Hematopoietic multipotent progenitor cell treated with erythropoietin and hydrocortisone succinate and interleukin-3 and kit ligand, for 8 days (in vitro differentiated cells): ENCODE measurements at places on chromosomes 1 and 21.
A peak's percentile ranks its signal among the peaks of the same experiment; 100 is the strongest.

GRCh38 chr1:117760069-117760468 is 154.2 kb downstream of the TENT5C start:
- no peak for DNase-seq

GRCh38 chr1:232149287-232150201 is 480.4 kb downstream of the SIPA1L2 start:
- no peak for DNase-seq

DNA sequence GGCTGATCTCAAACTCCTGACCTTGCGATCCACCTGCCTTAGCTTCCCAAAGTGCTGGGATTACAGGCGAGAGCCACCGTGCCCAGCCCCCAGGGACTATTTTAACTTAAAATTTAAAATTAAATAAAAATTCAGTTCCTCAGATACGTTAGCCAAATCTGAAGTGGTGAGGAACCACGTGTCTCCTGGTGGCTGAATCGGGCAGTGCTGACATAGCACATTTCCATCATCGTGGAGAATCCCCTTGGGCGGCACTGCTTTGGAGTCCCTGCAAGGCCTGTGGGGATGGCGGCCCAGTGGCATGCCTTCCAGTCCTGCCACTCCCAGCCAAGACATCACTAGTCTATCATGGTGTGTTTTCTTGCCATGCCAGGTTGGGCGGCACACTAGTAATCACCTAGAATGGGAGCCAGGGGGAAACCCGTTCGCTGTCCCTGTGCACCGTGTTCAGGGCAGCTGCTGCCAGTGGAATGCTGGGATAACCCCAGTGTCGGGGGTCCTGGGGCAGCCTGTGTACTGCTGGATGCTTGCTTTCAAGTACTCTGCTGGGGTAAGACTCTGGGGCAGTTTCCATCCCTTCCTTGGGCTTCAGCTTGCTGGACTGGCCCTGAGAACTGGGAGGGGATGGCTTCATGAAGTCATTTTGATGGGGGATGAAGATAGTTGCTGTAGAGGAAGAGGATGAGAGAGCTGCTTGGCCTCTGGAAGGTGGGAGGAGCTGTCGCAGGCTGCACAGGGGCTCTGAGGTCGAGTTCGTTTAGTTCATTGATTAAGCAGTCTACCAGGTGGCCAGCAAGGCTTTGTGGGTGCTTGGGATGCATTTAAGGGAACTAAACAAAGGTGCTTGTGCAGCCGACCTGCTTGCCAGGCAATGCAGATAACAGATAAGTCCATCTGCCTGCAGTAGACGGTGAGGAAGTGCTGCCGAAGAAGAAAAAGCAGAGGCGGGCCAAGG is 4.6 kb downstream of the ZBTB48 start:
- DNase-seq, result no peak

GRCh38 chr1:147757015-147757990 is 3.1 kb downstream of the GJA5 start:
- DNase-seq, result no peak

DNA sequence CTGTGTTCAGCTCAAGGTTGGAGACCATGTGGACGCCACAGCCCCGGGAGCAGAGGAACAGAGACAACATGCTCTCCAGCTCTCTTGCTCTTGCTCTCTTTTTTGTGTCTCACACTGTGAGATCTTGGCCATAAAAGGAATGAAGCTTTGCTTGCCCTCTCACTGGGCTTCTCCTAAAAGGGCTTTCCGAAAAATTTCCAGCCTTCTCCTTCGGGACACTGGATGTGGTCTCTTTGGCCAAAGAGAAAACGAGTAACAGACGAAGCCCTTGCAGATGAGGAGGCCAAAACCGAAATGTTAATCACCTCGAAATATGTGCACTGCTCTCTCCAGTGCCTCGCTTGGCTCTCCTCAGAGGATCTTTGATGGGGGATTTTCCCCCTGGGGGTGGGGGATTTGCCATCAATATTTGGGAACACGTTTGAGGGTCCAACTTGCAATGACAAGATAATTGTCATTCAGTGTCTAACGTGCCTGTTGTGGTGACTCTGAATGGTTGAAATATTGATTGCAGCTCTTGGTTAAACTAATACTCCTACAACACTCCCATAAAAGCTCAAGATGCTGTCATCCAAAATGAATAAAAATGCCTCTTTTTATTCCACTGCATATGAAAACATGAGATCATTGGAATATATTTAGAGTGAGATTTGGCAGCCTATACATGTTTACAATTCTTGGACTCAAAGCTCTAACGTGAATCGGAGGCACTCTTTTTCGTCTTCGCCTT is 68.6 kb upstream of the ANGPTL1 start:
- no peak for DNase-seq

GRCh38 chr21:39208624-39209333 is 25.5 kb upstream of the PSMG1 start:
- peak; percentile 66 for DNase-seq

GRCh38 chr1:63350320-63350719 is 17.1 kb upstream of the ALG6 start:
- DNase-seq, result no peak
